ENCODE measurements at places on chromosomes 2 and 18.

- no peak for DNase-seq
These were observed 1708.9 kb upstream of the CELF4 start for GRCh38 chr18:39274535-39274934.

DNA sequence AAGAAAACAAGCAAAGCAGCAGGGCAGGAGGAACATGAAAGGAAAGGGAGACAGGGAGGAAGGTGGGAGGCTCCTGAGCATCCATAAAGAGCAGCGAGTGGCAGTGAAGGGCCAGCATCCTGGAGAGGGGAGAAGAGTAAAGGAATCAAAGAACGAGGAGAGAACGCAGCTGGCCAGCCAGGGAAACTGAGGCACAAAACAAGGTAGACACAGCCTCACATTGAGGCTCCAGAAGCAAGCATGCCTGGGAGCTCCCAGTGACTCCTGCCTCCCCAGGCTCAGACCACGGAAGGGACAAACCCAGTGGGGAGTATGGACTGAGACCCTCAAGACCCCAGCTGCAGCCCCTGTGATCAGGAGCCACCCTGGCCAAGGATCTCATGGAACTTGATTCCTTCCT lies 14.0 kb upstream of the TNS1 start:
- no peak for DNase-seq

GRCh38 chr2:120840795-120841487 lies 105.3 kb downstream of the GLI2 start:
- no peak for DNase-seq

- DNase-seq, result no peak
These were observed 11.2 kb downstream of the AOX1 start for GRCh38 chr2:200596774-200597570.

- no peak for DNase-seq
These were observed 123.0 kb upstream of the SLC39A10 start for GRCh38 chr2:195533771-195534642.

DNA sequence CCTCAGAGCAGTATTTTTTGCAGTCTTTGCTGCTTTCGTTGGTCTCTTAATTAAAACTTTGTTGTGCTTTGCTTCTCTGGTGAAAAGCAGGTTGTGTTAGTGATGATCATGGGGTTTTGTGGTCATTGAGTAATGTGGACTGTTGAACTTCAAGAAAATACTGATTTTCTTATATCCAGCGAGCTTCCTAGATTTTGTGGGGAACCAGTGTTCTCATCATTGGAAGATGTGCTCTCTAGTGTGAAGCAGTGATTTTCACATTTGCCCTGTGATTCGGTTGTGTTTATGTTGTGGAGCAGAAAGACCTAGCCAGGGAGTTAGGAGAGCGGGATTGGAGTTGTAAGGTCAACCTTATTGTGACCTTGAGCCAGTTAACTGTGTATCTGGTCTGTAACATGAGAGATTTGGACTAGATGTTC lies 12.4 kb downstream of the ASAP2 start:
- DNase-seq, result no peak

- no peak for DNase-seq
These were observed 179.3 kb upstream of the ZC3H15 start for GRCh38 chr2:186306754-186307153.

DNA sequence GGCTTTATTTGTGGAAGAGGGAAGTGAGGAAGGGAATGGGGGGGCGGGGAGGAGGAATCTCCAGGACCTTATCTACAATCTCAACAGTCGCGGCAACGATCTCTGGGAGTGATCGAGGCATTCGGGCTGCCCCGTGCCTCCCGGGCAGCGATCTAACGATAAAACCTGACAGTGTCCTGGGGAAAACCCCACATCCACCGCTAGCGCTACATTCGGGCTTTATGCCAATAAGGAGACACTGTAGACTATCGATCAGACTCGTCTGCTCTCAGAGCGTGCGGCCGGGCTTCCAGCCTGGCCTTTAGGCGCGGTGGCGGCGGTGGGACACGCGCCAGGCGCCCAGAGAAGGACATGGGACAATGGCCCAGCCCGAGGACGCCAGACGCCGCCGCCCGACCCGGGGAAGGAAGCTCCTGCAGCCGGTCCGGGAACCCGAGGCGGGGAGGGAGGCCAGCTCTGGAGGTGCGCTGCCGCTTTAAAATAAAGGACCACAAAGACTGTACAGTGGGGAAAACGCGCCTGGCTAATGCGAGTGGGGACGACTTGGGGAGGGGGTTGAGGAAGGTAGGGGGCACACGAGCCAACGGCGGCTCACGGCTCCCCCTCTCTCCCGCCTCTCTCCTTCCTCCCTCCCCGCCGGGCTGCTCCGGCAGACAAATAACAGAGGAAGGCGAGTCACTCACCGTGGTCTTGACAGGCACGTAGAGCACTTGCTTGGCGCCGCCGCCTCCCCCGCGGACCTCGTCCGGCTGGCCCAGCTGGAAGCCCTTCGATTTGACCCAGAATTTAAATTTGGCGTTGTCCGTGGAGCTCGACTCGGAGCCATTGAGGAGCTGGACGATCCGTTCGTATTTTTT lies 2.2 kb downstream of the NOL4 start:
- DNase-seq, result no peak

- DNase-seq, result no peak
These were observed 99.9 kb downstream of the RBBP8 start for GRCh38 chr18:23033056-23033455.

GRCh38 chr2:201831469-201831868 lies 25.1 kb downstream of the CDK15 start:
- DNase-seq, result no peak

All from SK-N-MC (cell line).